ENCODE measurements at places on chromosomes 3 and 15.
A peak's percentile ranks its signal among the peaks of the same experiment; 100 is the strongest.

GRCh38 chr3:30156586-30157498 lies 449.6 kb upstream of the TGFBR2 start:
- DNase-seq, result peak; percentile 4

DNA sequence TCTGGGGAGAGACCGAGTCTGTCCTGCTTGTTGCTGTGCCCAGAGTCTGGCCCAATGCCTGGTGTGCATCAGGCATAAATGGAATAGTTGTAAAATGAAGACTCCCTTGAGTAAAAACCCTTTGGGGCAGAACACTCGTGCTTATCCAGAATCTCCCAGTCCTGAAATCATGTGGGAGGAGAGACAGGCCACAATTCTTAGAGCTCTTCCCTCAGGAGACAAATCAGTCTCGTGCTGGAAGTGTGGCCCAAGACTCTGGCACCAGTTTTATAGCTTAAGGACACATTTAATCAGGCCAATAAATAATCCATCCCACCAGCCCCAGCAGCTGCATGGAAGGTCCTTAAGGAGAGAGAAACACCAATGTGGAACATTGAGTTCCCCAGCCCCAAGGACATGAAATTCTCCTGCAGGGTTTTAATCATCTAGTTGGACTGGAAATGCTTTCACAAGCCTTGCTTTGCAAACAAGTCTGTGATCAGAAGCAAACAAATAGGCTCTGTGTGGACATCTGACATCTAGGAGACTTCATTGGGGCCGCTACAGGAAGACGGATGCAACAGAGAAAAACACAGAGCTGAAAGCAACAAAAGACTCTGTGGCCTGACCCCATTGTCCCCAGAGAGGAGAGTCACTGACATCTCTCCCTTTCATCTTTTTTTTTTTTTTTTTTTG lies 70.4 kb downstream of the LSM3 start:
- DNase-seq, result no peak

- DNase-seq, result no peak
Observed at GRCh38 chr3:73586190-73586589, 38.6 kb downstream of the PDZRN3 start.

- DNase-seq, result peak; percentile 56
Observed at GRCh38 chr3:149277331-149277813, 55.7 kb upstream of the CP start.

GRCh38 chr15:28936481-28936881 lies 50.7 kb downstream of the APBA2 start:
- no peak for DNase-seq
